ENCODE measurements at places on chromosomes 11 and 22.

- no peak for DNase-seq
Measured at GRCh38 chr11:57675176-57675941, 7.4 kb downstream of the ZDHHC5 start.

GRCh38 chr11:19187833-19188258, 13.9 kb downstream of the CSRP3 start:
- DNase-seq = no peak

DNA sequence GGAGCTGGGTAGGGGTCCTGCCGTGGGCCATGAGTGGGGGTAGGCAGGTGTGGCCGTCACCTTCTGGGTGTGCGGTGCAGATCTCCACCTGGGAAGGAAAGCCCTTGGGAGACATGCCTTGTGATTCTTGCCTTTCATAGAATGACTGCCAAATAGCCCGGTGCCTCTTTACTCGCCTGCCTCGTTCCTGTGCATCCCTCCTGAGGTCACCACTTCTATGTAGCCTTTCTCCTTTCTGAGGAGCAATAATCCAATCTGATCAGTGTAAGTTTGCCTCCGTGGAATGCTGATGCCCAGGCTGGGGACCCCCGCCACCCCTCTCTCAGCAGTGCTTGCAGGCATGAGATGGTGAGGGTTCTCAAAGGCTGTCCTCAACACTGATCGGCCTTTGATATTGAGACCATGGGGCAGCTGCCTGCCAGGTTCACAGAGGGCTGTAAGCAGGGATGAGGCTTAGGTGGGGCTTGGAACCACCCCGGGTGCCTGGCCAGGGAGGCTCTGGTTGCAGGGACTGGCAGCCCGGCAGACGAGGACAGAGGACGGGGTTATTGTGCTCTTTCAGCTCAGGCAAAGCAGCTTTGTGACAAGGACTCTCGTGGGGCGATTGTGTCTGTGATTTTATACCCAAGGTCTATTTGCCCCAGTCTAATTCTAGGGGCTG, 86.1 kb upstream of the WNT7B start:
- no peak for DNase-seq

- DNase-seq = no peak
Measured at GRCh38 chr22:49803134-49803533, 24.5 kb downstream of the BRD1 start.

GRCh38 chr22:31271026-31271425, 21.3 kb downstream of the PIK3IP1 start:
- no peak for DNase-seq

GRCh38 chr22:43860126-43860525, 2.2 kb downstream of the SULT4A1 start:
- DNase-seq = no peak

GRCh38 chr22:41411021-41411851, 29.5 kb downstream of the TEF start:
- no peak for DNase-seq

DNA sequence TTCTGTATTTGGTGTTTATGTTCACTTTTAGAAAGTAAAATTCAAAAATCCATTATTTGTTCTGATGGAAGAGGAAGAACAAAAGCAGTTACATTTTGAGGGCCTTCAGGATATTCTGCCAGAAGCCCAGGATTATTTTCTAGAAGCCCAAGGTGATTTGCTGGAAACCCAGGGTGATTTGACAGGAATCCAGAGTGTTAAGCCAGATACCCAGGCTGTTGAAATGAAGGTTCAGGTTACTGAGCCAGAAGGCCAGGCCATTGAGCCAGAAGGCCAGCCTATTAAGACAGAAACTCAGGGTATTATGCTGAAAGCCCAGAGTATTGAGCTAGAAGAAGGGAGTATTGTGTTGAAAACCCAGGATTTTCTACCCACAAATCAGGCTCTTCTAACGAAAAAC, 33.1 kb downstream of the CCDC15 start:
- no peak for DNase-seq

DNA sequence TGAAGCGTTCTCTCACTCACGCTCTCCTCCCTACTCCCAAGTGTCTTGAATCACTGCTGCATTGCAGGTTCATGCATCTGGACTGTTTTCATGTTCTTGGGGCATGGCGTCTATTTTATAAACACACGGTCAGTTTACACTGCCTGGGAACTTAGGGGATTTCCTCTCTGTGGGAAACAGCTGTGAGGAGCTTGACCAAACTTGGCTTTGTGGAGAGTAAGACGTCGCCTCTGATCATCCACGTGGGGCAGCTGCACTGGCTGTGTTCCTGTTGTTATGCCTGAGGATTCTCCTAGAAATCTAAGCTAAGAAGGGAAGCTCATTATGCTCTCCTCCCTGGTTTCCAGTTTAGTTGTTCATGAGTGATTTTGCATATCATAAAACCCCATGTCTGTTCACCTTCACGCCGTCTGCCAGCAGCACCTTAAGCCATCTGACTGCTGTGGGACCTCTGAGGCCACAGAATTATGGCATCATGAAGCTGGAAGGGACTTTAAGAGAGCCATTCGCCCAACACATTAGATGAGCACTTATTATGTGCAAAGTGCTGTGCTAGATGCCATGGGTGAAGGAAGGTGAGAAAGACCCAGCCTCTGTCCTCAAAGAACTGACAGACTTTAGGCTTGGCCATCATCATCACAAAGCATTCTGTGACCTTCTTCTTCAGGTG, 38.8 kb upstream of the POU2AF1 start:
- DNase-seq = no peak

DNA sequence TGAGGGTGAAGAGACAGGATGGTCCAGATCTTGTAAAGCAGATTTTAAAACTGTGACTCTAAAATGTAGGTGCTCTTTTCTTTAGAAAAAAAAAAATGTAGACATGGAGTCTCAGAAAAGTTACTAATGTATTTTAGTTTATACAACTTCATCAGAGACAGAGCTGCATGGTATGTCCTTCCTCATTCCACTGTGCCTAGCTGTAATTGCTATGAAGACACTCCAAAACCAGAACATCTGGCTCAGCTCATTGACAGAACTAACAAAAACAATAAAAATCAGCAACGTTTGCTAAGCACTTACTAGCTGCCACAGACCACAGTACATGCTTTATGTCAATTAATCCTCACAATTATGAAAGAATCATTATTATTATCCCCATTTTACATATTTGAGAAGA, 160.7 kb downstream of the BARX2 start:
- DNase-seq = no peak

- no peak for DNase-seq
Measured at GRCh38 chr11:40337118-40337517, 1122.3 kb downstream of the LRRC4C start.

DNA sequence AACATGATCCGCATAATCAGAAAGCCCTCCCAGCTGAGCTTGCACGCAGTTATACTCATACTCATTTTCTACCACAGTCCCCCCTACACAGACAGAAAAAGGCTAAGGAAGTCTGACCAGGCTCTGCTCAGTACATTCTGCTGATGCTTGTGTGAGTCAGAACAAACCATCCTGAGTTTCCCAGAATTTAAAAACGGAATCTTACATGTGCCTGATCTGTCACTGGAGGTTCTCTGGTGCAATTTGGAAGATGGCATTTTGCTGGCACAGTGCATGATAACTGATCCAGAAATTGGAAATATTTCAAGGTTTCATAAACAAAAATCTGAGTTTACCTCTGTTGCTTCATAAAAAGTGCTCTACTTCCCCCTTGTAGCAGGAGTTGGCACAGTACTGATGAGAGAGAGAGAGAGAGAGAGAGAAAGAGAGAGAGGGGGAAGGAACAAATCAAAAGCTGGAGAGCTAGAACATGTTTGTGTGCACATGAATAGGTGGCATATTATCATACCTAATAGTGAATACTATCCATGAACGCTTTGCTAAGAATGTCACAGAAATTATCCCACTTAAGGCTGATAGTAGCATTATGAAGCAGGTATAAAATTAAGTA, 1085.3 kb downstream of the DLG2 start:
- DNase-seq = no peak

DNA sequence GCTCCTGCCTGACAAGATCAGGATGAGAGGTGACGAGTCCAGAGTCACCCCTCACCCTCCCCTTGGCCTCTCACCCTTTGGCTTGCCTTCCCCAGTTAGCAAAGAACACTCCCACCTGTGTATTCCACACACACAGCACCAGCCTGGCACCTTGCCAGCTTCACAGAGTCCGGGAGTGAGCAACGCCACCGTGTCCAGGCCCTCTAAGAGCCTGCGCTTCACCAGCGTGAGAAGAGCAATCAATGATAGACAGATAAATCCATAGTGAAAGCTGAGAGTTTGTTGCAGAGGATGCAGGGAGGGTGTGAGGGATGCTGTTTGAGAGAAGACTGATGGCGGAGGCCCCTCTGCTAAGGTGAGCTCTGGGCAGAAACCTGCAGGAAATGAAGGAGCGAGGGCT, 404.5 kb downstream of the LARGE1 start:
- no peak for DNase-seq

DNA sequence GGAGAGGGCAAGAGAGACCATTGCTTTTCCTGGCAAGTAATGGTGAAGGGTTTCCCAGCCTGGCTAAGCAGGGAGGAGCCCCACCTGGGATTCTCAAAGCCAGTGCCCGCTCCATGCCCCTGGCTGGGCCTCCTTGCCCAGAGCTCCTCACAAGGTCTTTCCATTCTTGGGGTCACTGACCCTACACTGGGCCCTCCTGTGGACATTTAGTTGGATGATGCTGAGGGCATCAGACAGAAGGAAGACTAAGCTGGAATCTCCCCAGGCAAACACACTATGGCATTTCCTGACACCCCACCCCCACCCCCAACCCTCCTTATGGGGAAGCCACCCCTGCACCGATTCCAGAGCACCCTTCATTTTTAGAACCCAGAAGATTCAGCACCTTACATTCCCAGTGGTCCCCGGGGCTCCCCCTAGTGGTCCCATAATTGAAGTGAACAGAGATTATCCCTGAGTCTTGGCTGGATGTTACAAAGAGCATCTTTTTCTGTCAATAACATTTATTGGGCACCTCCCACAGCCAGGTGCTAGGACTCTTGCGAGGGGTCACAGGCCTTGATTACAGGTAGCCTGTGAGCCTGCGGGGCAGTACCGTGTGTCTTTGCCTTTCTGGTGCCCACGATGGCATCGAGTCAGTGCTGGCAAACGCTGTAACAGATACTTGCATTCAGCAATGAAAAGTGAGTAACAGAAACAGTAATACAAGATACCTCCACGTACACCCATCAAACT, 548.5 kb downstream of the BUD13 start:
- DNase-seq = no peak

GRCh38 chr22:50576070-50576469, 2.2 kb downstream of the CPT1B start:
- DNase-seq = no peak

All from activated T-cell treated with anti-CD3 and anti-CD28 coated beads, Interleukin-2, amount 50 U/mL, for 1 hour (primary cell).